ENCODE measurements at places on chromosomes 5 and 9. TPM values are rescaled to one million over a fixed set of nuclear protein-coding genes. Genes with fewer than 3 reads are reported as not detected.

The RGS7BP gene
- total RNA-seq, result not detected

The PCDHA1 gene
- total RNA-seq, result not detected

GRCh38 chr9:32092031-32092430 lies 292.4 kb upstream of the ACO1 start:
- DNase-seq, result no peak

The CENPK gene
- 5.2 TPM for total RNA-seq

- DNase-seq, result no peak
Measured at GRCh38 chr5:168359820-168360460, 68.5 kb downstream of the WWC1 start.

The GARIN3 gene
- total RNA-seq, result not detected
